ENCODE measurements at places on chromosomes 11 and 22. TPM values are rescaled to one million over a fixed set of nuclear protein-coding genes. Genes with fewer than 3 reads are reported as not detected.

GRCh38 chr11:130601141-130601540, 152.7 kb downstream of the ADAMTS15 start:
- ATAC-seq: no peak

GRCh38 chr22:30206944-30207343, 39.6 kb downstream of the LIF start:
- no peak for ATAC-seq

DNA sequence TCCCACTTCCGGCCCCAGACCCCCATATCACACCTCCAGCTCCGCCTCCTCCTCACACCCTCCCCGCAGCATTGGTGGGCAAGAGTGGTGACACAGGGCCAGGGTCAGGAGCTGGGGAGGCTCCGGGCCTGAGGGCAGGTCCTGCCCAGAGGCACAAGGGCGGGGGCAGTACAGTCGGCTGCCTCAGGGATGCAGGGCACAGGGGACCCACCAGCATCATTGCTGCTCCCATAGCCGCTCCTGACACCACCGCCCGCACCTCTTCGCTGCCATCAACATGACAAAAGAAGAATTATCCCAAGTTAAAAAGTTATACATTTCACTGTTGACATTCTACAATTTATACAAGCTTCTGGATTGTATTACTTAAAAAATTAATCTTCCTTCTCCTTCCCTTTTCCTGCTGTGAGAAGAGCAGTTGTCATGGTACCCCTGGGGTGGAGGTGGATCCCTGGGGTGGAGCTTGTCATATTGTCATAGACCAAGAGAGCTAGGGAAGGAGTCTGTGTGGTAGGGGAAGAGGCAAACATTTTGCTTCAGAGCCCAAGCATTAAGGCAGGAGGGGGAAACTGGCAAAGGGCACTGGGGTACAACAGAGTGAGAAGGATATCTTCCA, 4.1 kb downstream of the SBF2 start:
- no peak for ATAC-seq

GRCh38 chr11:30474151-30474954, 111.8 kb downstream of the MPPED2 start:
- ATAC-seq: no peak

The OR8B3 gene
- not detected for total RNA-seq

The SPCS2 gene
- total RNA-seq: 195 TPM
